Ammon's horn (tissue), 1 donor: ENCODE measurements at places on chromosomes 4 and X.

DNA sequence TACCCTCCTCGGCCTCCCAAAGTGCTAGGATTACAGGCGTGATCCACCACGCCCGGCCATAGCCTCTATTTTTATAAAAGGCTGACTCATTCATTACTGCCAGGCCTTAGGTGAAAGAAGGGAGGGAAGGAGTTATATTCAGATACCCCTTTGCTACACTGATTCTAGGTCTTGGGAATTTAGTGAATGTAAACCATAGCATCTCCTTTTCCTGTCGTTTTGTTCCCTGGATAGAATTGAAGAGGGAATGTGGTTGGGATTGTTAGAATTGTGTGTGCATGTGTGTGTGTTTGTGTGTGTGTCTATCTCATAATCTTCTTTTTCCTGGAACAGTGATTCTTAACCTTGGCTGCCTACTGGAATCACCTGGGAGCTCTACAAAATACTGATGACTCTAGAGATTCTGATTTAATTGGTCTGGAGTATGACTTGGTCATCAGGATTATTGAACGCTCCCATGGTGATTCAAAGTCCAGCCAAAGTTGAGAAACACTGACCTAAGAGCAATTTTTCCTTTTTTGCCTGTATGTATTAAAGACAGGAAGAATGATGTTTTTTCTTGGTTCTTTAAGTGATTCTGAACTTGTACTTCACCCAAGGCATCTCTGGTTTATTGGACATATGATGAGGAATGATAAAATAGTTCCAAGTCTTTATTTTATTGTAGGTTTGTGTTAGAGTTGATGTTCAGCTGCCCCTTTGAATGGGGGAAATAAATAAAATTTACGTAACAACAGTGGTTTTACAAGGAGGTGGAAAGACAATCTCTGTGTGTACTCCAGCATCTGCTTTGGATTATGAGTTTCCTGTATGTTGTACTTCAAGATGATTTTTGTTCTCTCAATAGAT, 37.0 kb downstream of the NAP1L5 start:
- no peak for DNase-seq

- DNase-seq: no peak
Measured at GRCh38 chrX:41142130-41142910, 57.1 kb downstream of the USP9X start.

GRCh38 chr4:54092405-54093323, 7.3 kb upstream of the GSX2 start:
- no peak for DNase-seq

GRCh38 chrX:150088766-150089518, 150.7 kb upstream of the EOLA2 start:
- no peak for DNase-seq

DNA sequence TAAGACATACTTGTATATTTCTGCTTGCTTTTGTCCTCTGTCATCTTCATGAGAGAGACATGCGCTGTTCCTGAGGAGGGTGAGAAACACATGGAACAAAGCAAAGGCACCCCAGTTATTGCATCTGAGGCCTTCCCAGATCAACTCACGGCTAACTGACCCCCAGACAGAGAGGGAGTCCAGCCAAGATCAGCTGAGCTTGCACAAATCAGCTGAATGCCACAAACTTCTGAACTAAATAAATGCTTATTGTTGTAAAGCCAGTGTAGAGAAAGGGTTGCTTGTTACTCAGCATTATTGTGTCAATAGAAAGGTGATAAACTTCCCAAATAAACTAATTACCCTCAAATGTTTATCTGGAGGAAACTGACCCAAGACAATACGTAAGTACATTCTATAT, 163.8 kb downstream of the BTC start:
- no peak for DNase-seq

- no peak for DNase-seq
Measured at GRCh38 chr4:8939840-8940742, 68.5 kb upstream of the HMX1 start.

GRCh38 chr4:73499996-73500765, 18.6 kb downstream of the AFM start:
- no peak for DNase-seq

- DNase-seq: no peak
Measured at GRCh38 chrX:99172958-99173357, 1237.1 kb downstream of the PCDH19 start.

DNA sequence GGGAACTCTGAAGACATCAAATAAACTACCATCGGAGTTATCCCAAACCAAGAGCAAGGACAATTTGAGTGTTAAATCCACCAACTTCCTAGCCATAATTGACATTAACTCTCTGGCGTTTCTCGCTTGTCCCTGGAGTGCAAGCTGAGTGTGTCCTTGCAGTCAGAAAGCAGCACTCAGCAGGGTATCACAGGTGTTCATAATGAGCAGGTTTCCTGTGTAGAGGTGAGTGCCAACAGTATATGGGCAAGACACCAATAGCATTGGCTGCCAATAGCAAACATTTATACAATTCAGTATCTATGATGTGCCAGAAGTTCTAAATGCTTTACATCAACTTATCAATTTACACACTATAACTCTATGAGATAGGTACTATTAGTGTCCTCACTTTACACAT, 11.2 kb downstream of the BLTP1 start:
- DNase-seq: no peak

GRCh38 chrX:68748030-68748429, 80.8 kb upstream of the EFNB1 start:
- no peak for DNase-seq

GRCh38 chrX:100864657-100865391, 9.3 kb downstream of the NOX1 start:
- DNase-seq: peak; percentile 25

- DNase-seq: no peak
Measured at GRCh38 chrX:14729058-14729457, 143.8 kb downstream of the FANCB start.

GRCh38 chr4:7795983-7796382, 143.7 kb downstream of the AFAP1 start:
- no peak for DNase-seq

- no peak for DNase-seq
Measured at GRCh38 chr4:15953625-15954024, 9.3 kb downstream of the FGFBP2 start.

GRCh38 chr4:159425737-159426305, 322.9 kb downstream of the RAPGEF2 start:
- DNase-seq: no peak

GRCh38 chr4:18394656-18395055, 373.1 kb upstream of the LCORL start:
- no peak for DNase-seq

DNA sequence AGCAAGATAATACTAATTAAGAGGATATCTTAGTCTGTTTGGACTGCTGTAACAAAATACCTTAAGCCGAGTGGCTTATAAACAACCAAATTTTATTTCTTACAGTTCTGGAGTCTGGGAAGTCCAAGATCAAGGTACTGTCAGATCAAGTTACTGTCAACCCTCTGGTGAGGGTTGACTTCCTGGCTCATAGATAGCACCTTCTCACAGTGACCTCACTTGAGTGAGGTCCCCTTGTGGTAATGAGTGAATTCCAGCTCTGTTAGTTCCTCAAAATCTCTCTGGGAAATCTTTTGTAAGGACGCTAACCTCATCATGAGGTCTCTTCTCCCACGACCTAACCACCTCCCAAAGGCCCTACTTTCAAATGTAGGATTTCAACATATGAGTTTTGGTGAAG, 36.9 kb upstream of the ADGRA3 start:
- DNase-seq: no peak

DNA sequence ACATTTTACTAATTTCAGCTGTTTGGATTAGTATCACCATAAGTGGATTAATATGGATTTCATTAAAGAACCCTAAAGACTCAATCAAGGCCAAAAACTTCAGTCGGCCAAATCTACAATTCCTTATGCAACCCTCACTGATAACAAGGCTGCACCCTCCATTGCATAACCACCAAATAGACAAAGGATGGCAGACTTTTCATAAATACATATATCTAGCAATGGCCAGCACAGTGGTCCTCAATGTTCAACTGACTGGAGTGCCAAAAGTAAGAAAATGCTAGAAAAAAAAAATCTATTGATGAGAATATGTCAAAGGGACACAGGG, 46.6 kb downstream of the MID1IP1 start:
- DNase-seq: no peak

DNA sequence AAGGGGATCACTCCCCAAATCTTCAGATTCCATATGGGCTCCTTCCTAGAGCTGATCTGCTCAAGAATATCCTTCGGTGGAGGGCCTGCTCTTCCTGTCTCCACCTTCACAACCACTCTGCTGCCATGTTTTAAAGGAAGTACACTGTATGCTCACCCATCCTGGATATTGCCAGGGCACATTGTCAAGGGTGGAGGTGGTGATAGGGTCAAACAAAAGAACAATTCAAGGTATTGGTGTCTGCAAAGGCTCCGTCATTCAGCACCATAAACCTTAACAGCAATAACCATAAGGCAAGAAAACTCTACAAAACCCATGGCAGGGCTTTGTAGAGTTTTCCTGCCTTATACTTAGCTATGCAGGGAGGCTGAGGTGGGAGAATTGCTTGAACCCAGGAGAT, 18.9 kb downstream of the NAAA start:
- DNase-seq: no peak

DNA sequence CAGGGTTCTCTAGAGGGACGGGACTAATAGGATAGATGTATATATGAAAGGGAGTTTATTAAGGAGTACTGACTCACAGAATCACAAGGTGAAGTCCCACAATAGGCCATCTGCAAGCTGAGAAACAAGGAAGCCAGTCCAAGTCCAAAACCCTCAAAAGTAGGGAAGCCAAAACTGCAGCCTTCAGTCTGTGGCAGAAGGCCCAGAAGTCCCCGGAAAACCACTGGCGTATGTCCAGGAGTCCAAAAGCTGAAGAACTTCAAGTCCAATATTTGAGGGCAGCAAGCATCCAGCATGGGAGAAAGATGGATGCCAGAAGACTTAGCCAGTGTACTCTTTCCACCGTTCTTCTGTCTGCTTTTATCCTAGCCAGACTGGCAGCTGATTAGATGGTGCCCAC, 227.2 kb downstream of the KCTD8 start:
- no peak for DNase-seq

GRCh38 chrX:148298737-148299136, 201.7 kb upstream of the AFF2 start:
- no peak for DNase-seq

- no peak for DNase-seq
Measured at GRCh38 chr4:26573389-26573794, 10.5 kb upstream of the TBC1D19 start.

- DNase-seq: peak; percentile 82
Measured at GRCh38 chrX:43949669-43950068, 23.5 kb downstream of the NDP start.

DNA sequence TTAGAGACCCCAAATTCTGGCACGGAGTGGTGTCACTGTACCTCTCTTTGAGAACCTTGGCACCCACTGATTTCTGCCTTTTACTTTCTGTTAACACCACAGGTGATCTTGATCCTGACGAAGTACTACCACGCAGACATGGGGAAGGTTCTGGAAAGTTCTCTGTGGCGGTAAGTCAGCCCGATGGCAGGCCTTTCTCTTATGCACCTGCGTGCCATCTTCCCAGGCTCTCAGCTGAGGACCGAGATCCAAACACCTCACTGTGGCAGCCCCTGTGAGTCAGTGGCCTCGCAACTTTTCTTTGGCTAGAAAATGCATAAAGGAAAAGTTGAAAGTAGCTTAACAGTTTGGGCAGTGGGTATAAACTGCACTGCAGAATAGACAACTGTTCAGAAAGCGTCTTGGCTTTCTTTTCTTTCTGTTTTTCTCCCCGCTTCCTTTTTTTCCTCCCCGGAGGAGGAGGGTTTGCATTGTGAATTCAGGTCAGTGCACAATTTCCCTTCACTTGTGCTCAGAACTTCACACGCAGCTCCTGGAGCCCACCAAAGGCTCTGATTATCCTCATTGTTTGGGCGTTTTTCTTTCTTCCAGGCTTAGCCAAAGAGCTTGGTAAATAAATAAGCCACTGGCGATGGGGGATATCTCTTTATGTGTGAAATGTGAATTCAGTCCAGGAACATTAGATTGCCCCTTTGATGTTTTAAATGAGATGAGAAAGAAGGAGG, 38.4 kb downstream of the PSAPL1 start:
- no peak for DNase-seq

GRCh38 chrX:24466025-24466424, 939 bp downstream of the PDK3 start:
- DNase-seq: no peak

DNA sequence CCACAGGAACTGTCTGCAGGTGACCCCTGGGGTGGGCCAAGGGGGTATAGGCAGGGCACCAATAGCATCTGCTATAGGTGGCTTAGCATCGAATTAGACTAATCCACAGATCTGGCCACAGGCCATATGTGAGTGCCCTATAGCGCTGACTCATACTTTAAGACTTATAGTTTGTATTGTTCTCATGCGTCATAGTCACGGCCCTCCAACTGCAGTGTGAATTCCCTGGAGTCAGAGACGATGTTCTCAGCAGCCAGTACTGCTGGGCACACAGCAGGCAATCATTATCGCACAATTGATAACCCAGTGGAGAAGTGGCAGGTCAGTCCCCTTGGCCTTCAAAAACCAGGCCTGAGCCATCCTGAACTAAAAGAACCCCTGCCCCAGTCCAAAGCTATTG, 58.1 kb downstream of the ADGRG2 start:
- no peak for DNase-seq

- DNase-seq: no peak
Measured at GRCh38 chr4:148061795-148062194, 329.9 kb downstream of the ARHGAP10 start.

- no peak for DNase-seq
Measured at GRCh38 chr4:27973056-27973455, 1112.4 kb downstream of the STIM2 start.

DNA sequence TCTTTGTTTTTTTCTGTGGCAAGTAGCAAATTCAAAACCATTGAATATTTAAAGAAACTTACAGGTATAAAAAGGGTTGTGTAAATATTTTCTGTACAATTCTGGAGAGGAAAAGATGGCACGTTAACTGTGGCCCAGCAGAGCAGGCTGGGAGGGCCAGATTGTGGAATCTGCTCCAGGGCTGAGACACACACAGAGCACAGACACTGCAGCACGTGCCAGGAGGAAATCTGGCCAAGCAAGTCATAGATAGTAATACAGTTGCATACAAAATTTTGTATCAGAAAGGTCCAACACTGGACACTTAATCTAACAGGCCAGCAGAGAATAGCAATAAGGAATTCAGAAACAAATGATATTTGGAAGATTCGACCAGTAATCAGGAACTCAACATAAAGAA, 763.7 kb downstream of the PDHA2 start:
- no peak for DNase-seq

GRCh38 chr4:62881901-62882300, 1527.3 kb downstream of the TECRL start:
- no peak for DNase-seq

DNA sequence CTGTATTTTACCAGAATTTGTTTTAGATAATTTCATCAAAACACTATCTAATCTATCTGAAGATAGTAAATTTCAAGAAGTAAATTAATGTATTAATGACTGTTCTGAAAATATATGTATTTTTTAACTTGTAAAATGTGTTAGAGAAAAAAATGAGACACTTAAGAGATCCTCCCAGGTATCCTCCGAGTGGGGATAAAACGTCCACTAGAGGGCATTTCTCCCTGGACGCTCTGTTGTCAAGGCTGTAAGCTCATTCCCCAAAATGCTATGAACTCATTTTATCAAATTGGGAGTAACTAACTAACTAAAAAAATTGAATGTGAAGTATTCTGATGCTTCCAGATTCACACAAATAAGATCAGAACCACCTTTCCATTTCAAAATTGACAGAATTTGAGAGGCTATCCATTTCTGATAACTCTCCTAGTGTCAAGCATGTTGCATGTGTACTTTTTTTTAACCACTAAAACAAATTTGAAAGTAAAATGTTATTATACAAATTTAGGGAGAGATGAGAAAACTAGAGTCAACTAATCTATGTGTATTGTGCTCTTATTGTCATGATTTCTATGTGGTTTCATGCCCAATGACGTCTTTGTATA, 337.3 kb upstream of the HS3ST1 start:
- peak; percentile 46 for DNase-seq
